Neural crest cell (in vitro differentiated cells): ENCODE measurements at places on chromosomes 6 and 20. TPM values are rescaled to one million over a fixed set of nuclear protein-coding genes. Genes with fewer than 3 reads are reported as not detected.

GRCh38 chr20:62122654-62123449 is 577 bp downstream of the LSM14B start:
- H3K27ac ChIP-seq = no peak overlapping the region
- H3K27me3 ChIP-seq = peaks cover 3% of the 10 kb centered on the region
- peaks cover 23% of the 10 kb centered on the region for H3K4me1 ChIP-seq
- peak overlapping the region; percentile 93 for H3K4me3 ChIP-seq
- no peak for DNase-seq

Gene PPP1R14C
- 7.0 and 7.3 TPM in 2 replicates for total RNA-seq

DNA sequence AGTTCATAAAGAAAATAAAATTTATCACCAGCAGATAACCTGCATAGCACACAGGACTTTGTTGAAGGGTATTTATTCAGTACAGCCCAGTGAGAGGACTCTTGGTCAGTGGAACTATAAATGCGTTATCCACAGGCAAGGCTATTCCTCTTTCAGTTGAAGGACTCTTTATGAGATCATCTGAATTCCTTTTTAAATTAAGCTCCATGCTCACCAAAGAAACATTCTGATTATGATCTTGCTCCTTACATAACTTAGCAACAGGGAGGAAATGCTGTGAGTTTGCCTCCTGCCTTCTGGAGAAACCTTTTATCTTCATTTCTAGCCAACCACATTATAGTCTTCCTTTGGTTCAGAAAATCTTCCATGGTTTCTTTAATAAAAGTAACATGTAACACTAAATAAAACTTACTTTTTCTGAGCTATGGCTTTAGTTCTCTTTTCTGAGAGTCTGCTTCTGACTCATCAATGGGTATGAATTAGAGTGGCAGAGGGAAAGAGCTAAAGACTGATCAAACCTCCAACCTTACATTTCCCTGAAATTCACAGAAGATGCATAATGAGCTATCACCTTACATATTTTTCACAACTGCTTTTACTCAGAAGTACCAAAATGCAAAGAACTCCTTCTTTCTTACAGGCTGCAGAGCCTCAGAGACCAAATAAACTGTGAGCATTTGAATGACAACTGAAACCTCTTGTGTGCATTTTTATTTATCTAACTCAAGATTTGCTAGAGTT is 267.2 kb downstream of the ADGRG6 start:
- DNase-seq = no peak
- no peaks in the 10 kb centered on the region for H3K27me3 ChIP-seq
- no peak overlapping the region for H3K4me3 ChIP-seq

Gene HNF4A
- total RNA-seq = not detected in 2 replicates

- no peaks in the 10 kb centered on the region for H3K36me3 ChIP-seq
- no peak overlapping the region for H3K4me3 ChIP-seq
- H3K4me1 ChIP-seq = peaks cover 13% of the 10 kb centered on the region
- peaks cover 18% of the 10 kb centered on the region for H3K27me3 ChIP-seq
- no peak overlapping the region for H3K27ac ChIP-seq
- DNase-seq = peak; percentile 78
Measured at GRCh38 chr20:58870293-58871014, 17.9 kb downstream of the GNAS start.

DNA sequence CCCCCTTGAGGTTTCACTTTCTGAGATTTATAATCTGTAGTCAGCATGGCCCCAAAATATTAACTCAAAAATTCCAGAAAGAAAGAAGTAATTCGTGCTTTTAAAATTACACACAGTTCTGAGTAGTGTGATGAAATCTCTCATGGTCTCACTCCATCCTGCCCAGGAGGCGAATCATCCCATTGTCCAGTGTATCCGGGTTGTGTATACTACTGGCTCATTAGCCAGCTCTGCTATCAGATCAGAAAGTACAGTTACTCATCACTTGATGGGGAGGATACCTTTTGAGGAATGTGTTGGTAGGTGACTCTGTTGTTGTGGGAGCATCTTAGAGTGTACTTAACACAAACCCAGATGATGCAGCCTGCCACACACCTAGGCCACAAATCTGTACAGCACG is 65.2 kb downstream of the CDC5L start:
- H3K4me1 ChIP-seq = peaks cover 5% of the 10 kb centered on the region
- no peak overlapping the region for H3K27ac ChIP-seq
- H3K4me3 ChIP-seq = no peak overlapping the region
- H3K36me3 ChIP-seq = peaks cover 7% of the 10 kb centered on the region
- no peak for DNase-seq

Gene RNF5
- 60.2 and 60.7 TPM in 2 replicates for total RNA-seq

Gene GATA5
- total RNA-seq = 0.14 TPM in 1 of 2 replicates, not detected in the other

- H3K27me3 ChIP-seq = peaks cover 2% of the 10 kb centered on the region
- no peaks in the 10 kb centered on the region for H3K4me1 ChIP-seq
- no peak overlapping the region for H3K27ac ChIP-seq
- DNase-seq = no peak
Measured at GRCh38 chr20:17795501-17796071, 95.8 kb downstream of the BANF2 start.

GRCh38 chr6:125207956-125208355 is 54.4 kb downstream of the TPD52L1 start:
- H3K4me1 ChIP-seq = peaks cover 9% of the 10 kb centered on the region
- no peak for DNase-seq
- no peak overlapping the region for H3K27ac ChIP-seq
- H3K27me3 ChIP-seq = no peaks in the 10 kb centered on the region
- no peak overlapping the region for H3K4me3 ChIP-seq

DNA sequence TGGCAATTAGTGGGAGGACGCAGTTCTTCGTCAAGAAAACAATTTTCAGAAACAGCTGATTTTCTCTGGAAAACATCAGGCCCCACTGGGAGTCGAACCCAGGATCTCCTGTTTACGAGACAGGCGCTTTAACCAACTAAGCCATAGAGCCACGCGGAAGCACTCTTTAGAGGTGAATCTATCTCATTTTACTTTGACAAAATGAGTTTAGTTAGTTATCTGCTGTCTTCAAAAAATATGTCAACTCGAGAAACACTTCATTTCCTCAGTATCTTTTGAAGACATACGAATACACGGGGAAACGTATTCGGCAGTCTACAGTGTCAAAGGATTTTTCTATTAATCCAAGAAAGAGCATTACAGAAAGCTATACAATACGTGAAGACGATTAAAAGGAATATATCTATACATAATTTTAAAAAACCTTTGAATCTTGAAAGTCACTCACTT is 26.7 kb downstream of the GPX6 start:
- H3K4me3 ChIP-seq = peak overlapping the region; percentile 88
- peak overlapping the region; percentile 79 for H3K27ac ChIP-seq
- peaks cover 45% of the 10 kb centered on the region for H3K27me3 ChIP-seq

Gene SLC22A3
- total RNA-seq = 0.12 TPM in 1 of 2 replicates, not detected in the other

Gene FAXC
- 25.0 and 26.7 TPM in 2 replicates for total RNA-seq

DNA sequence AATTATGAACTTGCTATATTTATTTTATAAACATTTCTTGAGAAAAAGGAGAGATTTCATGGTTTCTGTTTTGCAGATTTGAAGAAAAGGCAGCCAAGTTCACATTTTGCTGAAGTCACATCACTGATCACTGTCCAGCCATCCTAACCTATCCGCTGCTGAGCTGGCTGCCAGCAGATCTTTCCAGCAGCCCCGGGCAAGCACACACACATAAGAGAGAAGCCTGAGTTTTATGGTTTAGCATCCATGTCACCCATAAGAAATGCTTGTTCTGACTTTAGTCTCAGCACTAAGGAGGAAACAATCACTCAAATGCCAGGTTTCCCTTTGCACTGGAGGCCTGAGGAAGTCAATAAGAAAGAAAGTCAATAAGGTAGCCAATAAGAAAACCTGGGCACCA is 287.1 kb downstream of the SMOC2 start:
- H3K36me3 ChIP-seq = no peaks in the 10 kb centered on the region
- H3K27ac ChIP-seq = no peak overlapping the region
- no peak overlapping the region for H3K4me3 ChIP-seq
- no peaks in the 10 kb centered on the region for H3K27me3 ChIP-seq

DNA sequence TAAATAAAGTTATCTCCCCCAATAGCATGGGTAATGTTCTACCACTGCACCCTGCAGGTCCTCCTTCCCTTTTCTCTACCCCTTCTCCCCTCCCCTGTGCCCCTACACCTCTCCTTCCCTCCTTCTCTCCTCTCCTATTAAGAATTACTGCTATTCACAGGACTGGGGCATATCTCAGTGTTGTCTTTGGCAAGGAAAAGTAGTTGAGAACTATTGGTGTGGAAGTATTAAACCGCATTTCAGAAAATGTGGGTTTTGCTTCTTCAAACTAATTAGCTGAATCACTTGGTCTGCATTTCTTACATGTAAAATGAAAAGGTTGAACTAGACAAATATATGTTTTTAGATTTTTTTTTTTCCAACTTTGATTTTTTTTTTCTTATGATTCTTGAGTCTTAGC is 296.3 kb downstream of the CDKAL1 start:
- no peaks in the 10 kb centered on the region for H3K36me3 ChIP-seq
- peak overlapping the region; percentile 14 for H3K27ac ChIP-seq
- H3K4me3 ChIP-seq = no peak overlapping the region
- H3K4me1 ChIP-seq = peaks cover 17% of the 10 kb centered on the region

Gene SLC13A3
- total RNA-seq = 6.1 and 6.7 TPM in 2 replicates

DNA sequence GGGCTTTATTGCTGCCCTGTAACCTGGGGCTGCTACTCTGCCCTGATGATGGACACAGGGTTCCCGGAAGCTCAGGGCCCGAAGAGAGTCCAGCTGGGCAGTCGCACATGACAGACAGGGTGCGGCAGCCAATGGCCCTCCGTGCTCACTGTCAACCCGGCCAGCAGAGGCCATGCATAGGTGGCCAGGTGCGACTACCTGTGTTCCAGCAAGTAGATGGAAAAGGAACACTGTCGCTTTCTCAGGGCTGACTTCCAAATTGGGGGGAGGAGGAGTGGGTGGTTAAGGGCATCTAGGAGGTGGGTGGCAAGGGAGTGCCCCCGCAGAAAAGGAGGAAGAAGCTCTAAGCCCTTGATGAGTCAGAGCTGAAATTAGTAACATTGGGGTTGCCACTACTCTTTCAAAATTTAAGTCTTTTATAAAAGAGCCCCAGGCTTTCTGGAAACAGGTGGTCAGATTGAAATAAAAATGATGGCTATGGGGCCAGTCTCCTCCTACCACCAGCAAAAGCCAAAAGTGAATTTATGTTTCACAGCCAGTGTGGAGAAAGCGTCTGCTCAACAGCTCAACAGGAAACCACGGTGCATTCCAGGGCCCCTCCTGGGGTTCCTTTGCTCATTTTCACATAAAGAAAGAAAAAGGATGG is 2.3 kb upstream of the RAMACL start:
- H3K4me1 ChIP-seq = peaks cover 25% of the 10 kb centered on the region
- no peak for DNase-seq
- no peak overlapping the region for H3K27ac ChIP-seq
- peaks cover 3% of the 10 kb centered on the region for H3K36me3 ChIP-seq
- no peaks in the 10 kb centered on the region for H3K27me3 ChIP-seq
- no peak overlapping the region for H3K4me3 ChIP-seq

GRCh38 chr6:97969065-97969464 is 686.0 kb upstream of the MMS22L start:
- H3K27me3 ChIP-seq = no peaks in the 10 kb centered on the region
- no peaks in the 10 kb centered on the region for H3K4me1 ChIP-seq
- no peak overlapping the region for H3K4me3 ChIP-seq
- no peak overlapping the region for H3K27ac ChIP-seq
- no peaks in the 10 kb centered on the region for H3K36me3 ChIP-seq

- H3K4me3 ChIP-seq = no peak overlapping the region
- peaks cover 73% of the 10 kb centered on the region for H3K4me1 ChIP-seq
- H3K36me3 ChIP-seq = no peaks in the 10 kb centered on the region
- H3K27ac ChIP-seq = no peak overlapping the region
- no peak for DNase-seq
Measured at GRCh38 chr20:36468149-36469000, 72.9 kb upstream of the MYL9 start.

Gene ZC3H12D
- 0.14 and 0.16 TPM in 2 replicates for total RNA-seq

Gene FAM229B
- 26.7 and 30.3 TPM in 2 replicates for total RNA-seq

- H3K36me3 ChIP-seq = no peaks in the 10 kb centered on the region
- H3K27ac ChIP-seq = no peak overlapping the region
- no peak for DNase-seq
- peaks cover 30% of the 10 kb centered on the region for H3K4me1 ChIP-seq
- H3K27me3 ChIP-seq = no peaks in the 10 kb centered on the region
- peak overlapping the region; percentile 39 for H3K4me3 ChIP-seq
Measured at GRCh38 chr20:50744143-50744792, 12.9 kb downstream of the PARD6B start.

DNA sequence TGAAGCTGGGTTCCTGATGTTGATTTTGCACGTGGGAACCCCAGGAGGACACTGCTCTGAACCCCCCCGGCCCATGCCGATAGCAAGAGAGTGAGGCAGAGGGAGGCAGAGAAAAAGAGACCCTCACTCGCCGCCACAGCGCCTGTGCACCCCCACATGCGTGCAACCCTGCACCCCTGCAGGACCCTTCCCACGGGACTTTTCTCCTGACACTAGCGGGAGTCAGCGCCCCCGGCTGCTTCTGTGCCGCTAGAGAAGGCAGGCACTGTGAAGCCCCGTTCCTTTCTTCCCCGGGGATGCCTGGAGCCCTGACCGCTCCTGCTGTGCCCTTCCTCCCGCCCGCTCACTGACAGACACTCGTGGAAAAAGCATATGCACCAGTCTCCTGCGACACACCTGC is 67.4 kb downstream of the GMPR start:
- peaks cover 44% of the 10 kb centered on the region for H3K27me3 ChIP-seq
- no peak for DNase-seq
- H3K27ac ChIP-seq = no peak overlapping the region

DNA sequence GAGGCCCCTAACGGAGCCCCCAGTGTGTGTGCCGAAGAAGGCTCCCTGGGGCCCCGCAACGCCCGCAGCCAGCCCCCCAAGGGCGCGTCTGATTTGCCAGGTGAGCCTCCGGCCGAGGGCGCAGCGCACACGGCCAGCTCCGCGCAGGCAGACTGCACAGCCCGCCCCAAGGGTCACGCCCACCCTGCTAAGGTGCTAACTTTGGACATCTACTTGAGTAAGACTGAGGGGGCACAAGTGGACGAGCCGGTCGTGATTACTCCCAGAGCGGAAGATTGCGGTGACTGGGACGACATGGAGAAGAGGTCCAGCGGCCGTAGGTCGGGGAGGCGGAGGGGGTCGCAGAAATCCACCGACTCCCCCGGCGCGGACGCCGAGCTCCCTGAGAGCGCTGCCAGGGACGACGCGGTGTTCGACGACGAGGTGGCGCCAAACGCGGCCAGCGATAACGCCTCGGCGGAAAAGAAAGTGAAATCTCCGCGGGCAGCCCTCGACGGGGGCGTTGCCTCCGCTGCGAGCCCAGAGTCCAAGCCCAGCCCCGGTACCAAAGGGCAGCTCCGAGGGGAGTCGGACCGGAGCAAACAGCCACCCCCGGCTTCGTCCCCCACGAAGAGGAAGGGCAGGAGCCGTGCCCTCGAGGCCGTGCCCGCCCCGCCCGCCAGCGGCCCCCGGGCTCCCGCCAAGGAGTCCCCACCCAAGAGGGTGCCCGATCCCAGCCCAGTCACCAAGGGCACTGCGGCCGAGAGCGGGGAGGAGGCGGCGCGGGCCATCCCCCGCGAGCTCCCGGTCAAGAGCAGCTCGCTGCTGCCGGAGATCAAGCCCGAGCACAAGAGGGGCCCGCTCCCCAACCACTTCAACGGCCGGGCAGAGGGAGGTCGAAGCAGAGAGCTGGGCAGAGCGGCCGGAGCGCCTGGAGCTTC is 117.0 kb downstream of the RTN4IP1 start:
- peak overlapping the region; percentile 44 for H3K4me3 ChIP-seq
- H3K36me3 ChIP-seq = no peaks in the 10 kb centered on the region
- no peak overlapping the region for H3K27ac ChIP-seq
- peak; percentile 26 for DNase-seq

GRCh38 chr20:5741089-5741488 is 9.1 kb upstream of the SHLD1 start:
- peaks cover 4% of the 10 kb centered on the region for H3K4me1 ChIP-seq
- H3K36me3 ChIP-seq = no peaks in the 10 kb centered on the region
- DNase-seq = no peak
- no peaks in the 10 kb centered on the region for H3K27me3 ChIP-seq

Gene SPATS1
- total RNA-seq = not detected in 2 replicates
